Astrocyte (in vitro differentiated cells and primary cell): ENCODE measurements at places on chromosomes 11 and 22.

DNA sequence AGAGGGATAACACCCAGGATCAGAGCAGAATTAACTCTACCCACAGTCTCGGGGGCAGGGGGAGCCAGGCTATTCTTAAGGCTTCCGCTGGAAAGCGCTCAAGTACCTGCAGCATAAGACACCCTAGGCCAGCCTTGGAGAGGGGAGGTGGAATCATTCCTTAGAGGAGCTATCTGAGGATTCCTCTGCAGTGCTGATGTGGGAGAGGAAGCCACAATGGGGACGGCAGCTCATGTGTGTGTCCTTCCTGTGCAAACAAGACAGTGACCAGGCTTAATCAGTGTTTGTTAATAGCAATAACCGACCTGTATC lies 382.2 kb upstream of the CADM1 start:
- DNase-seq = no peak

GRCh38 chr22:23778577-23778900 lies 5.9 kb downstream of the MMP11 start:
- DNase-seq = no peak

- peak; percentile 93 for DNase-seq
These were observed 258.0 kb downstream of the TENM4 start for GRCh38 chr11:79182794-79183193.

DNA sequence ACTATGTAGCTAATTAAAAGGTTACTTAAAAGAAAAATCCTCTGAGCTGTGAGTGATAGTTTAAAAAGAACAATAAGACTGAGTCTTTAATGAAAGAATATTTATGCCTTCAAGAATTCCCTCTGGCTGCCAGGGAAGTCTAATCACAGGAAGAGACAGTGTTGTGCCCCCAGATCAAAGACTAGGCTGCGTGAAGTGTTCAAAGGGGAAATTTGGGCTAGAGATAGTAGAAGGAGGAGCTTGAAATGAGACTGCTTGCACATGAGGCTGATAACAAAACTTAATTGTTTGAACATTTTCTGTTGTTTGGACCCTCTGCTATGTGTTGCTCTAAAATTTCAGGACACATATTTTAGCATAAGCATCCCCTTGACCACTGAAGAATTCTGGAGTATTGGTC lies 99.7 kb upstream of the MTNR1B start:
- DNase-seq = no peak

DNA sequence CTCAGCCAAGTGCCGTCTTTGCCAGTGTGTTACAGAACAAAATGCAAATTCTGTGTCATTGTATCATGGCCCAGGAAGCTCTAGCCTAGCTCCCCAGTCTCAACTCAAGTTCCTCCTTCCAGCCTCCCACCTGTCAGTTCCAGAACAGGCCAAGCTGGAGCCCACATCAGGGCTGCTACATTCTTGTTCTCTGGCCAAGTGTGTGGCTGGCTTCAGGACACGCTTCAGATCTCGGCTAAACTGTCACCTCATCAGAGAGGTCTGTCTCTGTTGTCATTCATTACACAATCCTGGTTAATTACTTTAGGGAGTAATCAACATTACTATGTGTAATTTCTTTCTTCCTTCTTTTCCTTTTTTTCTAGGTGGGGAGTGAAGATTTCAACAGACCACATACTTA lies 347.0 kb upstream of the SYN3 start:
- DNase-seq = no peak

DNA sequence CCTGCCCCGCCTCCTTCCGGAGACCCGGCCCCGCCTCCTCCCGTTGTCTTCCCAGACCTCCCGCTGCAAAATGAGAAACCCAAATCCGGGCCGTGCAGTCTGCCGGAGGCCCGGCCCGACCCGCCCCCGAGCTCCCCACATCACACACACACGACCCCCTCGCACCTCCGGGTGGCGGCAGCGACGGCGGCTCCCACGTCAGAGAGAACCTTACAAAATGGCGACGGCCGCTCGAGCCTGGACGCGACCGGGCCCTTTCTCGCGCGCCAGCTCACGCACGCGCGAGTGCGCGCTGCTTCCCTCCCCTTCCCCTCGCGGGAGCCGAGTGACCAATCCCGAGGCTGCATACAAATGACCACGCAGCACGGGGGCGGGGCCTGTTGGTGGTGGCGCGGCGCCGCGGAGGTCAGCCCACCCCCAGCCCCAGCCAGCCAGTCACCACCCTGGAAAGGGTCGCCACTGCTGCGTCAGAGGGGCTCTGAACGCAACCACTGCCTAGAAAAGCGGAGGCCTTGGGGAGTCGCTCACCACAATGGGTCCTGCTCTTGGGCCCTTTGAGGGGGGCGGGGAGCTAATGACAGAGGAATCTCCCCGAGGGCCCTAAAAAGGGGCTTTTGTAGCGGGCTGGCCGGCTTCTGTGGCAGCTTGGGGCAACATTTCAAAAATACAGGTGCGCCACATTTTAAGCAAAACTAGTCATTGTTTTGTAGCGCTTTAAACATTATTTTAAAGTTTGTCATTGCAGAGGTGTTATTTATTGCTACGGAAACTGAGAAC lies at the start of gene RBM4B:
RBM4B (minus strand) TSS at position 289 of the 777 bp plus-strand sequence. CDS start 808 bp downstream, outside the sequence.
- peak; percentile 87 for DNase-seq

DNA sequence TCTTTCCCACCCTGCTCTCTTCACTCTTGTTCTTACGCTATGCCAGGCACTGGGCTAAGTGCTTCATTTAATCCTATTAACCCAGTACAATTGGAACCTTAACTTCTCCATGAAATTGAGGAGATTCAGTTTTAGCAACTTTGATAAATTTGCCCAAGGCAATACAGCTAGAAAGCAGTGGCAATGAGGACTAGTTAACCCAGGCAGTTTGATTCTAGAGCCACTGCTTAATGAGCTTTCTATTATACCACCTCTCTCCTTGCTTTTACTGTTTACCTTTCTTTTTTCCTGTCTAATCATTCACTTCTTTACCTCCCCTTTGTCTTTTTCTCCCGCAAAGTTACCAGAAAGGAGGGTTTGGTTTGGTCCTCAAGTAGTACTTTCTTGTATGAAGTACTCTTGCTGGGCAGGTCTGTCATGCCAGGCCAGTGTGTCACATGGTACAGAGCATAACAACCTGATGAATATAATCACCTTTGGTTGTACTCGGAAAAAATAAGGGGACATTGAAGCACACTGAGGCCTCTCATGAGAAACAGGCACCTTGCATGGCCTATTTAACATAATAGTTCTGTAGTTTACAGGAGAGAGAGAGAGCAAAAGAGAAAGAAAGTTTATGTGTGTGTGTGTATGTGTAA lies 70.6 kb downstream of the PDHX start:
- DNase-seq = no peak

DNA sequence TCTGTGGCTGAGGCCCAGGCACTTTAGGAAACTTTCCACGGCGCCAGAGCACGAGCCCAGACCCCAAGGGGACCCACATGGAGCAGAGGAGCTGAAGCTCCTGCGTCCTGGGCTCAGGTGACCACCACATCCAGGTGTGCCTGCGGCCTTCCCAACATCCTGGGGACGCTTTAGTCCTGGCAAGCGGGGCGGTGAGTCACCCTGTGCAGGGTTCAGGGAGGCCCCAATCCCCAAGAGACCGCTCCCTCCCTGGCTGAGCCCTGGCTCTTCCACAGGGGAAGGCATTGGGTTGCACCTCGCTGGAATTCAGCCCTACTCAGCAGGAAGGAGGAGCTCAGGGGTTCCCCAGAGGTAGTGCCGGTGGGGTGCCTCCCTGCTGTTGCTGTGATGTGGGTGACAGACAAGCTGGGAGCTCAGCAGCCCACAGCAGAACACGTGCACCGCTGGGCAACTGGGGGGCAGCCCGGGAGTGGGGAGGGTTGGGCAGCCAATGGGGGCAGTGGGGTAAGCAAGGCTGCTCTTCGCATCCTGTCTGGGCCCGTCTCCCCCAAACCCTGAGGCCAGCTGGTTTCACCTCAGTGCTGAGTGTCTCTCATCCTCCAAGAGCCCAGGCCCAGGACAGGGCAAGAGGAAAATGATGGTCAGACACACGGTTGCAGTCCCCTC lies 802.8 kb downstream of the BRD1 start:
- no peak for DNase-seq

DNA sequence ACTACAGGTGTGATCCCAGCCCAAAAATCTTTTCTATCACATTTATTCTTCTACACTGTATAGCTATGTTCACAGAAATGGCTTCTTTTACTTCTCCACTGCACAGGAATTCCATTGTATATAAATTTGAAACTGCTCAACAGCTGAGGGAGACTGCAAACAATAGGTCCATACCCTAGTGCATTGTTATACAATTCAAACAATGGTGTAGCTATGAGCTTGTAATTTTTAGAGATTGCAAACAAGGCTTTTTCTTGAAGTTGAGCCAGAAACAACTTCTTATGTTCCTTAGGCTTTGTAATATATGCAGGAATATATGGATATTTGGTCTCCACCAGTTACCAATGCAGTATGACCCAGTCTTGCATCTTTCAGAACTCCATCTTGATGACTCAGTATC lies 19.5 kb upstream of the SIK3 start:
- DNase-seq = no peak

DNA sequence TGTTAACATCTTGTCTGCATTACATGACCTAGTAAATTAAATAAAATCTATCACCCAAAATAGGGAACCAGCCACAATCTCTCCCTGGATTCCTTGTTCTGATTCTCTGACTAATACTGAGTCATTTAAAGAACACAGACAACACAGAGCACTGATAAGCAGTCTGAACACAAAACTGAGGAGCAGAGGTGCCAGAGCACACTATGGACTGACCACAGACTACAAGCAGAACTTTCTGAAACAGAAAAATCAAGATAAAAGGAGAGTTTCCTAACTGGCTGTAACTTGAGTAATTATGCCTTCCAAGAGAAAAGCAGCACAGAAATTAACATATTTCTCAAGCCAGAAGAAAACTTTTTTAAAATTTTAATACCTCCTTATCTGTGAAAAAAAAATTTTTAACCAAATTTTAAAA lies 128.8 kb downstream of the SGSM3 start:
- DNase-seq = peak; percentile 99

GRCh38 chr22:40922484-40923303 lies 28.5 kb upstream of the RBX1 start:
- DNase-seq = peak; percentile 29

DNA sequence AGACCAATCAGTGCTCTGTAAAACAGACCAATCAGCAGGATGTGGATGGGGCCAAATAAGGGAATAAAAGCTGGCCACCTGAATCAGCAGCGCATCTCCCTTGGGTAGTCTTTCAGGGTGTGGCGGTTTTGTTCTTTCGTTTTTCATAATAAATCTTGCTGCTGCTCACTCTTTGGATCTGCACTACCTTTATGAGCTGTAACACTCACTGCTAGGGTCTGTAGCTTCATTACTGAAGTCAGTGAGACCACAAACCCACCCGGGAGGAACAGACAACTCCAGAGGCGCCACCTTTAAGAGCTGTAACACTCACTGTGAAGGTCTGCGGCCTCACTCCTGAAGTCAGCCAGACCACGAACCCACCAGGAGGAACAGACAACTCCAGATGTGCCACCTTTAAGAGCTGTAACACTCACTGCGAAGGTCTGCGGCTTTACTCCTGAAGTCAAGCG lies 175.5 kb upstream of the PDGFD start:
- DNase-seq = no peak

GRCh38 chr11:121748068-121748467 lies 295.3 kb upstream of the SORL1-AS1 start:
- no peak for DNase-seq

- peak; percentile 9 for DNase-seq
These were observed 66.0 kb upstream of the CLTCL1 start for GRCh38 chr22:19357270-19358105.

DNA sequence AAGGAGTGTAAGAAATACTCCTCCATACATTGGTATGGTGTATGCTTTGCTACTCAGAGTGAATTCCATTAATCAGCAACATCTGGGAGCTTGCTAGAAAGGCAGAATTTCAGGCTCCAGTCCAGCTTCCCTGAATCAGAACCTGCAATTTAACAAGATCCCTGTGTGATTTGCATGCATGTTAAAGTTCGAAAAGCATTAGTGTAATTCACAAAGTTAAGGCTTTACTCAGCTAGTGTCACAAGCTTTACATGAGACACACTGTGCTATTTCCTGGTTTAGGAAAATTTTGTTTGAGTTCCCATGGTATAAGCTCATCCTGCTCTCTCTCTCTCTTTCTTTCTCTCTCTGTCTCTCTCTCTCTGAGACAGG lies 37.0 kb upstream of the HEPHL1 start:
- DNase-seq = peak; percentile 10

DNA sequence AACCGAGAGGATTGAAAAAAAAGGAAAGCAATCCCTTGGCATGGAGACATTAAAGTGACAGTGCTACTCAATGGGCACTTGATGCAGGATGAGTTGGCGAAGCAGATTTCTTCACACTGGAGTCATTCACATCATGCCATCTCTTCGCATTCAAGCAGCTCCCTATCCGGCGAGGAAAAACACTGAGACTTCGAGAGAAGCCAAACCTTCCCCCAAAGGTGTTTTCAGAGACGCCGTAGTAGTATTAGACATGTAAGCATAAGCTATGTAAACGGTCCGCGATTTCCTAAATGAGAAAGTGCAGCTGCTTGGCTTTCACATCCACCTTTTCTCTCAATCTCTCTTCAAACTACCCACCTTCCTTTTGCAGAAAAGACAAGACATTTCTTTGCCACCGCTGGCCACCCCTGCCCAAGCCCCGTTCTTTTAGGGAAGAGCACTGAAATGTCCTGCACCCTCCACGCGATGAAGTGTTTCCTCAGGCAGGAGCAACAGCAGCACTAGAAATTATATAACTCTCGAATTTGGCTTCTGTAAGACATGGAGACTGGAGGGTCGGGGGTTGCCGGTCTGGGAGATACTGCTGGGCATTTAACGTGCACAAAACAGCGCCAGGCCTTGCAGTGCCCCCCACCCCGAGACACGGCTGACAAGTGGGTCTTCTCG lies at the start of gene DLG2:
DLG2 (minus strand) TSS at position 13 of the 666 bp plus-strand sequence.
- DNase-seq = peak; percentile 18

- no peak for DNase-seq
These were observed 131.6 kb downstream of the ETS1 start for GRCh38 chr11:128455766-128456165.

- DNase-seq = no peak
These were observed 511.7 kb downstream of the TBC1D22A start for GRCh38 chr22:47274196-47274595.

DNA sequence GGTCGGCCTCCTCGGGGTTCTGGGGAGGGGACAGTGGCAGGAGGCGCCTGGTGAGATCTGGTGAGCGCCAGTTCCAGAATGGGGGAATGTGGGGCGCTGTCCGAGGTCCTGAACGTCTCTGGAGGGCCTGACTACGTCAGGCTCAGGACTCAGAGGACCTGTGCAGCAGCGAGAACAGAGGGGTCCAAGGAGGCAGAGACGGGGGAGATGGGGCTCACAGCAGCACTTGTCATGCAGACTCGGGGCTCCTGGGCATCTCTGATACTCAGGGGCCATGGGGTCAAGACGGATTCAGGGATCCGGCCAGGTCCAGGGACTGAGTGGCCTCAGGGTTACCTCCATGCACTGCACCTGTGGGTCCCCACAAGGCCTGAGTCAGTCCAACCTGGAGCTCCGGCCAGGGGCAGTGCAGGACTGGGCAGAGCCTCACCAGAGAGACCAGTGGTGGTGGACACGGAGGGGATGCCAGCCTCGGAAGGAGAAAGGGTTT lies 92.2 kb downstream of the BRD1 start:
- no peak for DNase-seq

- no peak for DNase-seq
These were observed 1.6 kb downstream of the MCAM start for GRCh38 chr11:119315131-119316015.
